ENCODE measurements at places on chromosomes 12 and 14.
A peak's percentile ranks its signal among the peaks of the same experiment; 100 is the strongest.

DNA sequence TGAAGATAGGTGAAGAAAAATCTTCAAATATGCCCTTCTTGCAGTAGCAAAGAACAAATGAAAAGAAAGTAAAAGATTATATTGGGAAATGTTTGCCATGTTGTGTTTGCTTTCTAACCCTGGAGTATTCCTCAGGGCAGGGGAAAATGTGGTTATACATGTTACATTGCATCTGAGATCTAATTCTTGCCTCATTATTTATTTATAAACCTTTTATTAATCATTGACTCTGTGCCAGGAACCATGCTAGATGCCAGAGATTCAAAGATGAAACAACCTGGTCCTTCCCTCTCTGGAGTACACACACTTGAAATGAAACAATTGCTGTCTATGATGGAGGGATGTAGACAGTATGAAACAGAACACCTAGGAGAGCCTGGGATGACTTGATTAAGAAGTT, 128.1 kb upstream of the HMGA2 start:
- no peak for DNase-seq

- DNase-seq, result no peak
Measured at GRCh38 chr12:46916796-46917419, 91.1 kb upstream of the SLC38A4 start.

DNA sequence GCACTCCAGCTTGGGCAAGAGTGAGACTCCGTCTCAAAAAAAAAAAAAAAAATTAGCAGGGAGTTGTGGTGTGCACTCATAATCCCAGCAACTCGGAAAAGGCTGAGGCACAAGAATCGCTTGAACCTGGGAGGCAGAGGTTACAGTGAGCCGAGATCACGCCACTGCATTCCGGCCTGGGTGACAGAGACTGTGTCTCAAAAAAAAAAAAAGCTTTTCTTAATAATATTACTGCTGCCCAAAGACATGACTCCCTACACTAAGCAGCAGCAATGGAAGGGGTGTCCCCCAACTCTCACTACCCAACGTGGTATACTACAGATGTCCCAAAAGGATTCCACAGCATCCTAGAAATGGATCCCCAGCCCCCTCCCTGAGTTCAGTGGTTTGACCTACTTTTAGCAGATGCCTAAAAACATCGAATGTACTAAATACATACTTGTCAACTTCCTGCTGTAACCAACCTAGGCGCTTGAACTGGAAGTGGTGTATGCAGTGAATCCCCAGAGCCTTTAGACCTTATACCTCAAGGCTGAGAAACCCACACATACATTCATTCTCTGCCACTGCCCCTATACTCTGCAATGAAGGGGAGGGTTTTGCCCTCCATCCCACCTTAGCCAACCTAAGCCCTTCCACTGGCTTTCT, 8.5 kb upstream of the FKBP11 start:
- DNase-seq, result no peak

DNA sequence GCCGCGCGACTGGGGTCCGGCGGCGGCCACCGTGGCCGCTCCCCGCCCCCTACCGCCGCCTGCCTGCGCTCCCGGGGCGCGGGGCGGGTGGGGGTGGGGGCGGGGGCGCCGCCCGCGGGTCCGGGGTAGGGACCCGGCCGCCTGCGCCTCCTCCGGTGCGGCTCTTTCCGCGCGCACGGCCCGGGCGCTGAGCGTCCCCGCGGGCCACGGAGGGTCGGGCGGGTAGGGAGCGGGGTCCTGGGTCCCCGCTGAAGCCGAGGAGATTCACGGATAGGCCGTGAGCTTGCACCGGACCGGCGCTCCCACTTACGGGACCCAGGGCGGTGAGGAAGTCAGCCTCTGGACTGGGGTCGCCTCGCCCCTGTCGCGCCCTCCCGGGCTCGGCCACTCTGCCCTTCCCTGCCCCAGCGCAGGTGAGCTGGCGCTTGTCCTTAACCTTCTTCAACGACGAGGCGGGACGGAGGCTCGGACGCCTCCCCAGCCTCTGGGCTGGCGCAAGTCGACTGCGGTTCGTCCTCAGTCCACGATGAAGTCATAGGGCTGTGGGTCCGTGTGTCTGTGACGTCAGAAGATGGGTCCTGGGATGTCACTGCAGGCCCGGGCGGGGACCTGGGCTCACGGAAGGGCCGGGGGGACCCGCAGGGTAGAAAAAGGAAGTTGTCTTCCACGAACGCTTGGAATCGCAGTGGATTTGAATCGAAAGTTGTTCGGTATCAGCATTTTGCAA, 514 bp downstream of the FBXO34 start:
- no peak for DNase-seq

DNA sequence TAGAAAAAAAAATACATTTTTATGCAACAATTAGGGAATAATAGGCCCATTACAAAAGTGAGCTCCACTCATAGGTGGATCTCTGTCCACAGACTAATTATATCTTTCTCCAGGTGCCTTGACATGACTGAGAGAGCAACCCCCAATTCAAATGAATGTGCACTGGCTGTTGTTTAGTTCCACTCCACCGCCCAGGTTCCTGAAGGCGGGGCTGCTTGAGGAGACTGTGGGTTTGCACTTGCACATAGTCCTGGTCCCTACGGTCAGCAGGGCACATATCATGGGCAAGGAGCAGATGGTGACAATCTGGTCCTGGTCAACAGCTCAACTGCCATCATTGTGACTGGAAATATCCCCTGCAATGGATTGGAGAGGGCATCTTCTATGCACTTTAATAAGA, 195.6 kb upstream of the PWP1 start:
- DNase-seq, result no peak

GRCh38 chr14:24052656-24053547, 1.1 kb downstream of the CARMIL3 start:
- DNase-seq, result no peak

GRCh38 chr14:65738339-65738738, 325.8 kb downstream of the FUT8 start:
- DNase-seq, result no peak

GRCh38 chr12:49276304-49277290, 11.7 kb downstream of the TUBA1C start:
- DNase-seq, result no peak

GRCh38 chr12:8687846-8688601, 9.8 kb upstream of the RIMKLB start:
- peak; percentile 22 for DNase-seq

- no peak for DNase-seq
Measured at GRCh38 chr14:39641224-39641623, 209.0 kb upstream of the FBXO33 start.

DNA sequence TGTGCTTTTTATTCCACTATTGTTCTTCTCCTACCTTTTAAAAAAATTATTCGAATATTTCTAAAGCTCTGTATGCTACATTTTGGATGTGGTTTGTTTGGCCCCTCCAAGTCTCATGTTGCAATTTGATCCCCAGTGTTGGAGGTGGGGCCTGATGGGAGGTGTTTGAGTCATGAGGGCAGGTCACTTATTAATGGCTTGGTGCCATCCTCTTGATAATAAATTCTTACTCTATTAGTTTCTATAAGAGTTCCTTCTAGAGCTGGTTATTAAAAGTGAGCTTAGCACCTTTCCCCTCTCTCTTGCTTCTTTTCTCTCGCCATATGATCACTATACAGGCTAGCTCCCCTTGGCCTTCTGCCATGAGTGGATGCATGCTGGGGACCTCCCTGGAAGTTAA, 445.6 kb upstream of the PDE3A start:
- DNase-seq, result no peak

GRCh38 chr14:89319687-89320086, 97.3 kb downstream of the FOXN3 start:
- no peak for DNase-seq

DNA sequence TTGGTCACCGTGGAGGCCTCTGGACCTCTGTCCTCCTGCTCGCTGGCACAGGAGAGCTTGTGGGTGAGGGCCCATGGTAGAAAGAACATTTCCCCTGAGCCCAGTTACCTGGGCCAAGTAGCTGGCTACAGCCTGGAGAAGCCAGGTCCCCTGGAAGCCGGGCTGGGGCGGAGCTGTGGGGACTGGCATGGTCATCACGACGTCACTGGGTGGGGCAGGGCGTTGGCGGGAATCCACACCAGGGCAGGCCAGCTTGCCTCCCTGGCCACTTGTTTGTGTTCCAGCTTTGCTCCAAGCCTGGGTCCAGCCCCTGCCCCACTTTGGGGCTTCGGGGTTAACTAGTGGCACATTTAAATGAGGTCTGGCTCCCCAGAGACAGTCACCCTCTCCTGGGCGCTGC, 35.0 kb upstream of the SLC24A4 start:
- DNase-seq, result no peak

DNA sequence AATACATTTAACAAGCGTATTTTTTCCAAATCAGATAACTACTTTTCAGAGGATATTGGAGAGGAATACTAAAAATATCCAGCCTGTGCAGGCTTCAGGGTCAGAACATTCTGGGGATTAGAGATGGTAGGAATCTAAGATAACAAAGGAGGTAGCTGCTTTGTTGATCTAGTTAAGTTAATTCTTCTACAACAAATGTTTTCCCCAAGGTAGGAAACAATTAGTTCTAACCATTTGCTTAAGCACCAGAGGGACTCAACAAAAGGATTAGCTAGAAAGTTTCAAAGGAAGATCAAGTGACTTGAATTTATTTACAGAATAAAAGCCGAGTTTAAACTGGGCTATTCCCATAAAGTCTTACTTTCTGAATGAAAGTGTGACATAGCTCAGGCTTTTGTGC, 524.2 kb downstream of the TMTC2 start:
- DNase-seq, result no peak

DNA sequence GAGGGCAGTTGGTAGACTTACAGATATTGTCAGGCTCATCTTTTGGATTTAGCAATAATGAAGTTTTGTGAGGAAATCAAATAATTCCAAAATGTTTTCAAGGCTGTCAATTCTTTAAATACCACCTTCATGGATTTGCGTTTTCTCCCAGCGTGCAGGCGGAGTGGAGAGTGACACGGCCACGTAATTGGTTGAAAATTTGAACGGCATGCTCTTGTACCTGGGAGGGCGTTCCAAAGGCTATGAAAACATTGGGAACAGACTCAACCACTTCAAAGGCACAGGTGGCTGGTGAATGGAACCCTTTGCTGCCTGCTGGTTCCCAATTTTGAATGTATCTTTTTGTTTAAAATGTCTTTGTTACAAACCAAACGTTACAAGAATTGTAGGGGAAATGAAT, 12.4 kb downstream of the SMIM41 start:
- no peak for DNase-seq

GRCh38 chr14:100784523-100785337, 41.2 kb upstream of the MEG3 start:
- no peak for DNase-seq

- DNase-seq, result no peak
Measured at GRCh38 chr14:20219033-20219432, 4.5 kb upstream of the OR11H6 start.

DNA sequence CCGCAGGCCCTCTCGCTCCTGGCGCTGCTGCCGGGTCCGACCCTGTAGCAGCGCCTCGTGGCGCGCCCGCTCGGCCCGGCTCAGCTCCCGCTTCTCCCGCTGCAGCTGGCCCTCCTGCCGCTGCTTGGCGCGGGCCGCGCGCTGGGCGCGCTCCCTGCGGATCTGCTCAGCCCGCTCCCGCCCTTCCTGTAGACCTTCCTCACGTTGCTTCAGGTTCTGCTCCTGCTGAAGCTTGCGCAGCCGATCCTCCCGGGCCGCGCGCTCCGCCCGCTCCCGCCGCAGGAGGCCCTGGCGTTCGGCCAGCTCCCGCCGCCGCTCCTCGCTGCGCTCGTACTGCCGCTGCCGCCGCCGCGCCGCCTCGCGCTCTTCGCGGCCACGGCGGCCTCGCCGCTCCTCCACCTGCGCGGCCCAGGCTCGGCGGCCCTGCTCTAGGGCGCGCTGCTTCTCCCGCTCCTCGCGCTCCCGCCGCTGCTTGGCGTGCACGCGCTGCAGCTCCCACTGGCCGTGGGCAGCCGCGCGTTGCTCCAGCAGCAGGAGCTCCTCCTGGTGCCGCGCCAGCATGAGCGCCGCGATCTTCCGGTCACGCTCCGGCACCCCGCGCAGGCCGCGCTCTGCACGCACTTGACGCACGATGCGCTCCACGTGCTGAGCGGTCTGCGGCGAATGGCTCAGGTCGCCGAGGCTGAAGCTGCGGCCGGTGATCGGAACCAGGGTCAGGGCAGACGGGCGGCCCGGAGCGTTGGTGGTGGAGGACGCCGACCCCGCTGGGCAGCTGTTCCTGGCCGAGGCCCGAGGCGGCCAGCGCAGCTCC, 2.4 kb downstream of the CCDC177 start:
- DNase-seq, result no peak

- no peak for DNase-seq
Measured at GRCh38 chr14:104821971-104822608, 21.2 kb downstream of the ZBTB42 start.

GRCh38 chr14:23182372-23183157, 895 bp downstream of the SLC7A8 start:
- no peak for DNase-seq

DNA sequence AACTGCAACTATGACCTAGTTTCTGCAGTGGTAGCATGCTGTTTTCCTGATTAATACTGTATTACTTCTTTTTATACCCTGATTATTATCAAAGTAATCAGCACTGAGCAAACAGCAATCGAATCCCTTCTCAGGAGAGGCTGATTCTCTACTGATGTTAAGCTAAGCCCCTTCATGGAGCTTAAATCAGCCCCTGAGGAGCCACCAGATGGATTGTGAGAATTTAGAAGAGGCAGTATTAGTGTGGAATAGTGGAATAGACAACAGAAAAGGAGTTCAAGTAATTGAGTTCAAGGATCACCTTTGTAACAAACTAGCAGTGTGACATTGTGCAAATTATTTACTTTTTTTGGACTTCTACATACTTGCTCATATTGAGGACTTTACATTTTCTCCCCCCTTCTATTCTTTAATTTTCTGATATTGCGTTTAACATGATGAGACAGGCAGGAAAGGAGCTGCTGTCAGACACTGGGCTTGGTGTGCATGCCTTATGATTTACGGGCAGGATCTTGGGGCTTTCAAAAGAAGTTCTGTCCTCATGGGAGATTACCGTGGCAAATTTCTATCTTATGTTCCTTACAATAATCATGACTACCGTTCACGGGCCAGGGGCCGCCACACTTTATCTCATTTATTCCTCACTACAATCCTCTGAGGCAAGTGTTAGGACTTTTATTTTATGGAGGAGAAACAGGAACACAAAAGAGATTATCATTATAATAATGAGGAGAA, 68.0 kb downstream of the PTPRR start:
- no peak for DNase-seq

GRCh38 chr14:61752626-61753025, 9.6 kb upstream of the SNAPC1 start:
- no peak for DNase-seq

DNA sequence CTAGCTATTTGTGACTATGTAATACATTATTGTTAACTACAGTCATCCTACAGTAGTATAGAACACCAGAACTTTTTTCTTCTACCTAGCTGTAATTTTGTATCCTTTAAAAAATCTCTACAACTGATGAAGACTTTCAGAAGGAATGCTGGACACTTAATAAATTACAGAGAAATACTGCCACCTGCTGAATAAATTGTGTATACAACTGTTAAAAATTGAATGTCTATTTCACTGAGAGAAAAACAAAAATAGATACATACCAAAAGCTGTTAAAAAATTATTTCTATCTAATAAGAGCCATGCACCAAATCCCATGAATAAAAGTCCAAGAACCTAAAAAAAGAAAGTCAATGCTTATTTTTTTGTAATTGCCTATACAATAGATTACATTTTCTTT, 6.6 kb downstream of the TSPAN19 start:
- DNase-seq, result no peak

All from NCI-H1436 treated with DMSO at 0.1 percent for 48 hours (cell line).